ENCODE measurements at places on chromosomes 6 and 20.

DNA sequence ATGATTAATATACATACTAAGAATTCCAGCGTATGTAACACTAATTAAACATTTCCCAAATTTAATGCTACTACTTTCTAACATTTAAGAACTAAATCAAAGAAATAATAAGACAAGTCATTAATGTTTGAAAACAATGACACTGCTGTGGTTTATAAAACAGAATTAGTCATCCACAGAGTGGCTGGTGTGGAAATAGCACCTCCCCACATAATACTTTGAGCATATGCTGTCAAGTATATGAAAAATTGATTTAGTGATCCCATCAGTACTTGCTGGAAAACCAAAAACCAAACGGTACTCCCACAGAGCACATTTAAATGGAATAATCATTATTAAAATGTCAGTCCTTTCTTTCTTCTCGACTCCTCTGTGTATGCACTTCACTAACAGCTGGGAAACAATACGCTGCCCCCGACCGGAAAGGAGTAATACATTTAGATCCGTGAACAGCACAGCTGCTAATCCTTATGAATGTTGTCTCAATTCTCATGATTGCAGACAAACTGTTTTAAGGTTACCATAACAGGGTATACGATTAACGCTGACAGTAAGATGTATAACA, 78.4 kb downstream of the PREP start:
- no peaks in the 10 kb centered on the region for H3K27me3 ChIP-seq
- H3K36me3 ChIP-seq = no peaks in the 10 kb centered on the region
- H3K27ac ChIP-seq = no peak overlapping the region
- H3K4me3 ChIP-seq = no peak overlapping the region
- no peak for DNase-seq

- no peak overlapping the region for H3K27ac ChIP-seq
- H3K27me3 ChIP-seq = no peaks in the 10 kb centered on the region
- DNase-seq = no peak
- no peaks in the 10 kb centered on the region for H3K4me1 ChIP-seq
- H3K36me3 ChIP-seq = no peaks in the 10 kb centered on the region
Measured at GRCh38 chr20:6213311-6213710, 90.5 kb upstream of the FERMT1 start.

DNA sequence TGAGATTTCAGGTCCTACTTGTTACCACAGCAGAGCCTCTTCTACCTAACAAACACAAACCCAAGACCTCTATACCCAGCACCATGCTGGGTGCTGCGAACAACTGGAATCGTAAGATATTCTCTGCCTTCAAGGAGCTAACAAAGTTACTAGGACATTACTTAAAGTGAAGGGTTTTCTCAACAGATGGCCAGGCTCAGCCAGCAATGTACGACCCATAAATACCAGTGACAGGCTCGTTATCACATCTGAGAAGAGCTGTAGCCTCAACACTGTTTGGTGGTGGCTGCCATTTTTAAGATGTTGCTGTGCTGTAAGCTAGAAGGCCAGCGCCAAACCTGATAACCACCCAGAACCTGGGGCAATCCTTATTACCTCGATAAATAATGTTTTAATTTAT, 406.5 kb downstream of the KIF16B start:
- H3K4me3 ChIP-seq = no peak overlapping the region
- no peaks in the 10 kb centered on the region for H3K4me1 ChIP-seq
- no peaks in the 10 kb centered on the region for H3K36me3 ChIP-seq

DNA sequence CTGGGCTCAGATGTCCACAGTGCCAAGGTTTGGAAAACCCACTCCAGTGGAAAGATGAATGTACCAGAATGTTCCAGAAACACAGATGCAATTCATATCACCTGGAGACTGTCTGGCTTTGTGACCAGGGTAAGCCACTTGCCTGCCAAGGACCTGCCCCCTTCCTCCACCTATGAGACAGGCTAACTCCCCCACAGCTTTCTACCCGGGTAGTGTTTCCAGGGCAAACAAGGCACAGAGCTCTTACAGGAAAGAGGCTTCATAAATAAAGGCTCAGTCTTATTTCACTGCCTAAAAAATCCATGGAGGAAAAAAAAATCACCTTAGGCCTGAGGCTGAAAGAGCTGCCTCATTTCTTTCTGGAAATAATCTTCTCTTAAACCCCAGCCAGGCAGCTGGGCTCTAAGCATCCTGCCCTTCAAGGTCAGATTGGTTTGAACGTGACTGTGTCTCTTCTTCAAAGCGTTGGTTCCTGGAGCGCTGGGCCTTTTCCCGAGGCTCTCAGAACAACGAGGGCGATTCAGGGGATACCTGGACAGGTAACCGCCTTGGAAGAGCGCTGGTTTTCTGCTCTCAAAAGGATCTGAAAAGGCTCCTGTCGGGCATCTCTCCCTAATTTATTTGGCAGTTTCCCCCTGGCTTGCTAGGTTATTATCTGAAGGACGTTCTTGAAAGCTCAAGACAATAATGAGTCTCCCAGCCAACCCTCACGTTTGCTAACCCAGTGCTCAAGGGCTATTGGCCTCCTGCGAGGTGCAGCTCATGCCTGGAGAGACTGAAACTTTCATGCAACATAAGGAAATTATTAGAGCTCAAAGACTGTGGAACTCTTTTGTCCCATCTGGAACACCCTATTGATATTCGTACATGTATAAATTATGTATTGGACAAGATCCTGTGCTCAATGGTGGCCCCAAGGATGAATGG, 199.2 kb upstream of the PMEPA1 start:
- no peaks in the 10 kb centered on the region for H3K27me3 ChIP-seq
- H3K36me3 ChIP-seq = no peaks in the 10 kb centered on the region
- no peak for DNase-seq
- no peaks in the 10 kb centered on the region for H3K4me1 ChIP-seq

GRCh38 chr6:41021832-41022231, 17.2 kb downstream of the UNC5CL start:
- H3K4me1 ChIP-seq = no peaks in the 10 kb centered on the region
- H3K36me3 ChIP-seq = no peaks in the 10 kb centered on the region
- no peaks in the 10 kb centered on the region for H3K27me3 ChIP-seq
- H3K27ac ChIP-seq = no peak overlapping the region
- no peak for DNase-seq

DNA sequence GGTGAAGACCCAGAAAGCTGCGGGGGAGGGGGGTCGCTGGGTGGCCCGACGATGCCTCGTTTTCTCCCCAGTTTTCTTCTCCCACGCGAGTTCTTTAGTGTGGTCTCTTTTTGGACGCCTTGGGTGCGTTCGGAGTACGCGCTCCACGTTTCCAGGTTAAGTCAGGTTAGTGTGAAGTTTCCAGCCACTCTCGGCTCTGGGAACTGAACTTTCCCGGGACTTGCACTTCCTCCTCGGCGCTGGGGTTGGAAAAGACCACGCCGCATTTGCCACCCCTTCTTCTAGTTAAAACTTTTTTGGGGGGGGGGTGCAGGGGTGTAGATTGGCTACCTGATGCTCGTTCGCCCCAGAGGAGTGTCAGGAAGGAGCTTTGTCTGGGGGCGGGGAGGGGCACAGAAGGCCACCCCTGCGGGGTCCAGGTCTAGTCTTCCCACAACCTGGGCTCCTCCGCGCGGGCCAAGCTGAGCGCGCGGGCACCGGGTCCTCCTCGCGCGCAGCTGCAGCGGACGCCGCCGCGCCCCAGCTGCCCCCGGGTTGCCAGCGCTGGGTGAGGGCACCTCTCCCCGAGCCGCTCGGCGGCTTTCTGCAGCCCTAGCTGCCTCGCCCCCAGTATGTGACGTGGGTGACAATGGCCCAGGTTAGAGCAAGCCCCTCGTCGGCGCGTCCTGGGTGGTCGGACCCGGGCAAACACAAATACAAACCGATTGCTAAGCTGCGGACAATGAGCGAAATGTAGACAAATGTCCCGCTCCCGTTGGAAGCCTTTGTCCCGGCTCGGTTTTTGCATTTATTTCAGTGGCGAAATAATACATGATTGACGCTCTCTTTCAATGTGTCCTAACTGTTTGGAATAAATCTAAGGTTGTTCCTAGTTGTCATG, 1.7 kb upstream of the NKX2-2 start:
- H3K4me1 ChIP-seq = peaks cover 79% of the 10 kb centered on the region
- H3K27ac ChIP-seq = no peak overlapping the region

DNA sequence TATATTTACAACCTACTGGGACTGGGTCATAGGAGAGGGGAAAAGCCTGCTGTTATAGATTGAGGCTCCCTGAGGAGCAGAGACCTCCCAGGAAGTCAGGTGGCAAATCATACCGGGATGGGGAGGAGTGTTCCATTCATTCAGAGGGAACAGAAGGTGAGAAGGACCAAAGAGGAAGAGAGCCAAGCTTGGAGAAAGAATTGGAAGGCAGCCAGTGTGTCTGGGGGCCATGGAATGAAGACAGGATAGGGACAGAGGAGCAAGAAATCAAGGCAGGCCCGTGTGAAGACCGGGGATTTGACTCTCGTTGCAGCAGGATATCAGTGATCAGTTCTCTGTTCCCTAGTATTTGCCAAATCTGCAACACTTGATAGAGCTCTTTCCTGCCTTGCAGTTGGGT, 5.7 kb upstream of the ZNF217 start:
- no peak for DNase-seq
- H3K4me3 ChIP-seq = no peak overlapping the region
- H3K27me3 ChIP-seq = no peaks in the 10 kb centered on the region
- no peak overlapping the region for H3K27ac ChIP-seq

DNA sequence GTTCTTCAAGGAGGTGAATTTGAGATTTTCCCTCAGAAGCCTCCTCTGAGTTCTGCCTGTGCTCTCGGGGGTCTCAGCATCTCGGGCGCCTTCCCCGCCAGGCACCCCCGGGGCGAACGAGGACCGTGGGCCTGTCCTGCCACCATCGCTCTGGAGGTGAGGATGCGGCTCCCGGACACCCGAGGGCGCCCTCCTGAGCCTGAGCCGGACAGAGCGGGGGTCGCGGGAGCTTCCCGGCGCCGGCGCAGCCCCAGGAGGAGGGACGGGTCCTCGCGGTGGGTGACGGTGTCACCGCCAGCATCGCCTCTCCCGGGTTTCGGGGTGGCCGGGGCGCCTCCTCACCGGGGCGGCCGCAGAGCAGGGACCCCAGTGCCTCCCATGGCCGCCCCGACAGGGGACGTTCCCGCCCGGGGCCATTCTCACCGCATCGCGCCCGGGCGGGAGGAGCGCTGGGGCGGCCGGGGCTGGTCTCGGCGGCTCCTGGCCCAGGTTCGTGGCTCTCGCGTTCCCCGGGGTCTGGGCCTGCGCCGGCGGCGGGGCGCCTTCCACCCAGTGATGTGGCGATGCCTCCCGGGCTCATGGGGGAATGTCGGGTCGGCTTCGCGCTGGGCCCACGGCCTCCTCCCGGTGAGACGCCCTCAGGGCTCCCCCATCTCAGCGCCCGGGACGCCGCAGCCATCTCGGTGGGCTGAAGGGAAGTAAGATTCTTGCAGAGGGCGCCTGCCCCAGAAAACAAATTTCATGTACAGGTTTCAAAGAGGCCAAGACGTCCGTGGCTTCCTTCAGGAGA, 210.5 kb downstream of the ERMARD start:
- peaks cover 22% of the 10 kb centered on the region for H3K27me3 ChIP-seq
- H3K36me3 ChIP-seq = no peaks in the 10 kb centered on the region
- no peak for DNase-seq
- H3K4me1 ChIP-seq = no peaks in the 10 kb centered on the region
- no peak overlapping the region for H3K27ac ChIP-seq

DNA sequence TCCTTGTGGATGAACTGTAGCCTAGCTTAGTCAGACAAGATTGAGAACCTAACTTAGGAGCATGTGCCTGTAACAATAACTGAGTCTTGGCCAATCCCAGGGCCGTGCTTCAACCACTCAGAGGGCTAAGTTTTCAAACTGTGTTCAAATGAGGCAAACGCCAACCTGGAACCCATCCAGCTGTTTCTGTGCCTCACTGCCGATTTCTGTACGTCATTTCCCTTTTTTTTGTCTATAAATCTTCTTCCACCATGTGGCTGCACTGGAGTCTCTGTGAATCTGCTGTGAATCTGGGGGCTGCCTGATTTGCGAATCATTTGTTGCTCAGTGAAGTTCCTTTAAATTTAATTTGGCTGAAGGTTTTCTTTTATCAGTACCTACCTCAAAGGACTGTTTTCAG, 115.0 kb upstream of the CHD6 start:
- no peaks in the 10 kb centered on the region for H3K4me1 ChIP-seq
- H3K4me3 ChIP-seq = no peak overlapping the region
- no peaks in the 10 kb centered on the region for H3K27me3 ChIP-seq
- no peaks in the 10 kb centered on the region for H3K36me3 ChIP-seq
- H3K27ac ChIP-seq = no peak overlapping the region
- no peak for DNase-seq

DNA sequence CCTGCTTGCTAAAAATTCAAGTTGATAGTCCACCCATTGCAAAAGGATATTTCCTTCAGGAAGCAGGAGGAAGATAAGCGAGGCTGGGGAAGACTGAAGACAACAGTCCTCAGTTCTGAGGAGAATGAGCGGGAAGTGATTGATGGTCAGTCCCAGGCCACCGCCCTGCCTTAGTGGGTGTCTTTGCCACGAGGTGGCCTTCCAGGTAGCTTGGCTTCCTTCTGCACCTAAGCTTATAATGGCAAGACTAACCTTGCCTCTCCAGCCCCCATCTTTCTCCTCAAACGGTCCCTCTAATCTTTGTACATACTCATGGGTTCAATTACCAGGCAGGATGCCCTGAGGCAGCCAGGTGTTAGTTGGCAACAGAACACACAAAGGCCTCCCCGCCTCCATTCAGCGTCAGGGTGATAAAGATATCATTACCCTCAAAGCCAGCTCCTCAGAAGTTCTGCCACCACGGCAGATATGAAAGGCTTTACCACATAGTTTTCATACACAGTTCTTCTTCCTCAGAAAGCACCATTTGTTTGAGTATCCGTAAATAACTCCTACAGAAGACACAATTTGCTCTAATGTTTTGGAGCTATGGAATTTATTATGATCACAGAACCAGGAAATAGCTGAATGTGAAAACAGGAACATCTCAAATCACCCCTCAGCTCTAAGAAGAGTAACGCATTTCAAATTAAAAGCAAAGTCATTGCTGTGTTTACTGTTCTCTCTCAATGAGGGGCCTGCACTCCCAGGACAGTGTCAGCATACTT, 249.4 kb downstream of the ATXN1 start:
- no peak for DNase-seq
- H3K27me3 ChIP-seq = no peaks in the 10 kb centered on the region
- H3K27ac ChIP-seq = peak overlapping the region; percentile 18
- no peak overlapping the region for H3K4me3 ChIP-seq

DNA sequence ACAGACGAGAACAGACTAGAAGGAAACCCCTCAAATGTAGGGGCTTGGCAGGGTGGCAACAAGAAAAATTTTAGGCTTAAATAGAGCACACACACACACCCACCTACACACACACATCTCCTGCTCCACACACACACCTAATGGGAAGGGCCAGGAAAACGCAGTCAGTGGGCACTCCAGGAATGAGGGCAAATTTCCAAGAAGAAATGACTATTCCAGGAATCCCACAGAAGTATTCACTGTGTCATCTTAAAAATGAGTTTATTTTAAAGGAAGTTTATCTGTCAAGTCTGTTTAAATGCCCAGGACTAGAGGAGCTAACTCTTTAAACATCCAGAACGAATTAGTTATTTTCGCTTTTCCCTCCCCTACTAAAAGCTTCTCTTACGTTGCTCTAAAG, 13.0 kb downstream of the ALDH8A1 start:
- no peak overlapping the region for H3K4me3 ChIP-seq
- DNase-seq = no peak
- no peaks in the 10 kb centered on the region for H3K27me3 ChIP-seq
- H3K36me3 ChIP-seq = peaks cover 5% of the 10 kb centered on the region
- H3K4me1 ChIP-seq = no peaks in the 10 kb centered on the region
- no peak overlapping the region for H3K27ac ChIP-seq

GRCh38 chr6:24205020-24205492, 79.0 kb downstream of the NRSN1 start:
- no peak overlapping the region for H3K27ac ChIP-seq
- H3K36me3 ChIP-seq = no peaks in the 10 kb centered on the region
- no peaks in the 10 kb centered on the region for H3K4me1 ChIP-seq
- DNase-seq = peak; percentile 30

- no peaks in the 10 kb centered on the region for H3K27me3 ChIP-seq
- H3K36me3 ChIP-seq = no peaks in the 10 kb centered on the region
- H3K27ac ChIP-seq = no peak overlapping the region
- no peak overlapping the region for H3K4me3 ChIP-seq
- no peak for DNase-seq
Measured at GRCh38 chr6:169101981-169102380, 151.7 kb downstream of the THBS2 start.

Data from tibial nerve (tissue), 4 donors.